ENCODE measurements at places on chromosomes 11 and 22.

DNA sequence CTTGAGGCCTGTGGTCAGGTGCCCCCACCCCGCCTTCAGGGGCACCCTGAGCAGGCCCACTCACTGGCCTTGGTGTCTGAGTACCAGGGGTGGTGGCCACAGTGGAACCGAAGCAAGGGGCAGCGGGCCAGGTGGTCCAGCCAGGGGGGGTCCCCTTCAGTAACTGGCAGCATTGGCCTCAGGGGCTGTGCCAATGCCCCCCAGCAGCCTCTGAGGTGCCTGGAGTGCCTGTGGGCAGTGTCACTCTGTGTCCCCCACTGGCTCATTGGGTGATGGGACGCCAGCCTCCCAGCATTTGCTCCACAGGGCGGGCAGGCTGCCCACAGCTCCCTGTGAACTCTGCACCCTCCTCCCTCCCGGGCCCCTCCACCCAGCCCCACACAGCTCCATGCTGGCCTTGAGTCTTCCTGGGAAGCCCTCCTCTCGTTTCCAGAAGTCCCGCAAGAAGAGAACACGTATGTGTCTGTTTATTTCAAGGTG, 29.5 kb upstream of the CARS1 start:
- DNase-seq: no peak

GRCh38 chr11:4063348-4063747, 31.3 kb upstream of the RRM1 start:
- DNase-seq: no peak

DNA sequence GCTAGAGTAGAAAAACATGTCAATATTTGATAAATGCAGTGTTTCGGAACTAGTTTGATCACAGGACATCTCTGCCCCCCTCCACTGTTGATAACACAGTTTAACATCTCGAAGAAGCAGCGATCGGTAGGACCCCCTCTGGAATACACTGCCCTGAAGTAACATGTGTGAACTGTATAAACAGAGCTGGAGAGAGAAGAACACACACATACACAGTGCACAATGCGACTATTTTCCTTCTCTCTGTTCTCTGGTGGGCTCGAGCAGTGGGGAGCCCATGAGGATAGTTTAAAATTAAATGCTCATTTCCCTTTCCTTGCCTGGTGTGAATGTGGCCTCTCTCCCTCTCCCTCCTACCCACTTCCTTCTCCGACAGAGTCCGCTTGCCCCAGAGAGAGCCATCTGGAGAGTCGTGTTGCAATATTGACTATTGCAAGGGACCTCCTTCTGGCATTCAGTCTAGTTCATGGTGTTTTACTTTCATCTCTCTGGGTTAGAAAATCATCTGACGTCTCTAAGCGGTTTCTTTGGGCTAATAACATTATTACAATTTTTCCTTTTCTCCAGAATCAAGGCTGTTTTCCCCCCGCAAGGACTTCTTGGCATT, 51.6 kb upstream of the BARX2 start:
- no peak for DNase-seq

GRCh38 chr22:48746789-48747425, 1080.8 kb downstream of the BRD1 start:
- DNase-seq: no peak

DNA sequence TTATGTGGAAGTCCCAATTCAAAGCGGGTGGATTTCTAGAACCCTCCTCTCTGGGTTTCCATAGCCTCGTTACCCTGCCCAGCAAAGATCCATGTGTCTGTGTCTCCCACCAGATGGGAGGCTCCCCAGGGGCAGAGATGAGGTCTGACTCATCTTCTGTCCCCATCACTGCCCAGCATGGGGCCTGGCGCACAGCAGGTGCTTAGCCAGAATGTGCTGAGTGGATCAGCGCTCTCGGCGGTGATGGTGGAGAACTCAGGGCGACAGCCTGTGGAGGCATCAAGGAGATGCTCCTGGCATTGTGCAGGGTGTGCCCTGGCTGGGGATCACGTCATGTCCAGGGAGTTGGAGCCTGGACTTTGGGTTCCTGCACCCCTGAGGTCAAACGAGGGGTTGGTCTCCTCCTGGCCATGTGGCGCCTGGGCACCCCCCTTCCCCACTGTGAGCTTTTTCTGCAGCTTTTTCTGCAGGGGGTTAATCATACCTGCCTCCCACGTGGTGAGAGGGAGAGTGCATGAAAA, 46.1 kb upstream of the RFPL3 start:
- no peak for DNase-seq

DNA sequence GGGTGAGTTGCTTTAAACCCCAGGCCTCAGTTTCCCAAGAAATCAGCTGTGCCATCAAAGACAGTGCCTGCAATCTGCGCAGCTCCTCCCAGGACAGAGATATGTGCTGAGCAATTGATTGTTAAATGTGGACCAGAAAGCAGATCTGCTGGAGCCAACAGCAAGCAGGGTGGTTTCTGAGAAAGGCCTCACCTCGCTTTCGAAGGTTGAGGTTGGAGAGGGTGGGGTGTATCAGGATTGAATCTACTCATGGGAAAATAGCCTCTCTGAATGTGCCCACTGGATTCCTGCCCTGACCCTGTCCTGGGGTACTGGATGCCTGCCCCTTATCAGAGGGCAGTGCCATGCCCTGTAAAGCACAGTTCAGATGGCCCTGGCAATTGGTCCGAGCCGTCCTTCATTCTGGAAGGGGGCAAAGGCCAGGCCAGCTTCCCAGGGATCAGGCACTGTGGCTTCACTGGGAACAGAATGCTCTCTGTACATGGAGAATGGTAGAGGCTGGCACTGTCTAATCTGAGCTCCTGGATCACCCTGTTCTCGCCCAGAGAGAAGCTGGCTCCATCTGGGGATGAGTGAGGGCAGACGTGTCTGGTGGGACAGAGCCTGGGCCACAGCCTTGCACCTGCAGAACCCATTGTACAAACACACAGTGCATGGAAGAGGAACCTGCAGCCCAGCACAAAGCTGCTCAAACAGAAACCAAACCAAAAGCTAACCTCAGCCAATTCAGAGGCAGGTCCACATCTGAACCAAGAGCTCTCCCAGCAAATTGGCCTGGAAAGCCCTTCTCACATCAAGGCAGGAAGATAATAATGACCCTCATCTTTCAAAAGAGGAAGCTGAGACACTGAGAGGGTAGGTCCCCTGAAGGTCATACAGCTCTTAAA, 15.2 kb downstream of the DHCR7 start:
- DNase-seq: no peak

Measured in stimulated activated naive CD8-positive, alpha-beta T cell treated with anti-CD3 and anti-CD28 coated beads, Interleukin-15, Interleukin-2, amounts not matched to agents 100 U/mL and 50 U/mL, for 24 hours (primary cell).